NCI-H1417 (cell line): ENCODE measurements at places on chromosomes 12 and 14.

- no peak for DNase-seq
These were observed 96.7 kb upstream of the HSPB8 start for GRCh38 chr12:119082016-119082415.

DNA sequence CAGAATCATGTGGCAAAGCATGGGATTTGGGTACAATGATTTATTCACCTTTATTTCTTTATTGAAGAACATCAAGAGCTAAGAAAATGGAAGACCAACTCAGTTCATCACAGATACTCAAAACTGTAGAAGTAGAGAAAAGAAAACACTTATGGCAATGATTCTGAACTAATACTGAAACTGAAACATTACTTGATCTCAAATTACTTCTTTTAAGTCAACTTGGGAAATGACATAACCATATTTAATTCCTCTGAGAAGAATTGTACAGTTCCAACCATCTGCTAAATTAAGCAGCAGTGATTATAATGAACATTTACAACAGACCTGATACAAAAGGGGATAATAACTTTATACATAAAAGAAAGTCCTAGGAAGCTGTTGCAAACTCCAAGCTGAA is 466.5 kb downstream of the TMTC2 start:
- no peak for DNase-seq

- no peak for DNase-seq
These were observed 228.5 kb upstream of the KRR1 start for GRCh38 chr12:75739912-75740311.

GRCh38 chr12:93148412-93148811 is 219.3 kb upstream of the EEA1 start:
- DNase-seq = no peak

DNA sequence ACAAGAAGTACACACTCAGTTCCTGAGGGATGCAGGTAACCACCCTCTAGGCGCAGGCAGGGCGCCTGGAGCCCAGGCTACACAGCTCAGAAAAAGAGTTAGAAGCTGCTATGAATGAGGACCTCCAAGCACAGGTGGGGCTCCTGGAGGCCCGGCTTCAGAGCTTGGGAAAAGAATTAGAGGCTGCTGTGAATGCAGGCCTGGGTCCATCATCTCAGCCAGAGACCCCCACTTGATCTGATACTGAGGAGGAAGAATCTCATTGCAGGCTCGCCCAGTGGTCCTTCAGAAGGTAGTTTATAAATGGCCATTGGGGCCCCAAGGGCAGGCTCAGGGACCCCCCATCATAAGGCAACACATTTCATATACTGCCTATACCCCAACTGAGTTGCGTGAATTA is 556.4 kb downstream of the SLC6A15 start:
- DNase-seq = no peak

DNA sequence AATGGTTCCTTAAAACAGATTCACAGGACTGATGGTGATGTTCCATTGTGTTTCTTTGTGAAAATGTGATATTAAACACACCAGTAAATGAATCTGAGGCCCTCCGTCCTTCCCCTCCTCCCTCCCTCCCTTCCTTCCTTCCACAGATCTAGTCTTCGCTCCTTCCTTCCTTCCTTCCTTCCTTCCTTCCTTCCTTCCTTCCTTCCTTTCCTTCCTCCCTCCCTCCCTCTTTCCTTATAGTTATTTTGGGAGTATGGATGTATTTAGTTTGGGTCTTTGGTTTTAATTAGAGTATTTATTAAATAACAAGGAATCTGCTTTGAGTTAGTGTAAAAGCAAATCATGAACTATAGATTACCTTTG is 410.8 kb downstream of the PCNX1 start:
- DNase-seq = no peak

GRCh38 chr14:86084097-86084496 is 554.2 kb downstream of the FLRT2 start:
- no peak for DNase-seq
